ENCODE measurements at places on chromosomes 6 and 20.

GRCh38 chr20:47213966-47214365 is 142.5 kb downstream of the ZMYND8 start:
- no peak for DNase-seq

DNA sequence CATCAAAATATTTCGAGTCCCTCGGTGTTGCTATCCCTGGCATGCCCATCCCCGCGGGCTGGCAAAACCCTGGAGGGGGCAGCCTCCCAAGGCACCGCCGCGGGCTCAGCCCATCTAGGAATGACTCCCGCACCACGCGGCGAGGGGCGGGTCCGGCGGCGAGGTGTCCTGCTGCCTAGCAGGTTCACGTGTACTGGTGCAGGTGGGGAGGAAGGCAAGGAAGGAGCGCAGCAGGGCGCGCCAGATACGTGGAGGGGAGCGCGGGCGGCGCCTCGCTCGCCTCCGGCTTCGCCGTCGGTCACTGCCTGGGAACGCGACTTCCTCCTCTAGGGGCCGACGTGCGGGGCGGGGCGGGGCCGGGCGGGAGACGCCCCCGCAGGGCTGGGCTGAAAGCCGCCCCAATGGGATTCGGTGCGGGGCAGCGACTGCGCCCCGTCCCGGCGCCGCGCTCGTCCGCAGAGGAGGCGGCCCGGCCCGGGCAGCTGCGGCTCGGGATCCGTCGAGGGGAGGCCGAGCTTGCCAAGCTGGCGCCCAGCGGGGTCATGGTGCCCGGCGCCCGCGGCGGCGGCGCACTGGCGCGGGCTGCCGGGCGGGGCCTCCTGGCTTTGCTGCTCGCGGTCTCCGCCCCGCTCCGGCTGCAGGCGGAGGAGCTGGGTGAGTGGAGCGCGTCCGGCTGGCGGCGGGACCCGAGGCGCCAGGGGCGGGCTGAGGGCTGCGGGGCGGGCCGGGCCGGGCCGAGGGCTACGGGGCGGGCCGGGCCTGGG is at the start of gene DCBLD1:
TSS of gene DCBLD1 (plus strand) at position 435 of the 764 bp plus-strand sequence. CDS start at position 543, 108 bp downstream.
- peak; percentile 55 for DNase-seq

DNA sequence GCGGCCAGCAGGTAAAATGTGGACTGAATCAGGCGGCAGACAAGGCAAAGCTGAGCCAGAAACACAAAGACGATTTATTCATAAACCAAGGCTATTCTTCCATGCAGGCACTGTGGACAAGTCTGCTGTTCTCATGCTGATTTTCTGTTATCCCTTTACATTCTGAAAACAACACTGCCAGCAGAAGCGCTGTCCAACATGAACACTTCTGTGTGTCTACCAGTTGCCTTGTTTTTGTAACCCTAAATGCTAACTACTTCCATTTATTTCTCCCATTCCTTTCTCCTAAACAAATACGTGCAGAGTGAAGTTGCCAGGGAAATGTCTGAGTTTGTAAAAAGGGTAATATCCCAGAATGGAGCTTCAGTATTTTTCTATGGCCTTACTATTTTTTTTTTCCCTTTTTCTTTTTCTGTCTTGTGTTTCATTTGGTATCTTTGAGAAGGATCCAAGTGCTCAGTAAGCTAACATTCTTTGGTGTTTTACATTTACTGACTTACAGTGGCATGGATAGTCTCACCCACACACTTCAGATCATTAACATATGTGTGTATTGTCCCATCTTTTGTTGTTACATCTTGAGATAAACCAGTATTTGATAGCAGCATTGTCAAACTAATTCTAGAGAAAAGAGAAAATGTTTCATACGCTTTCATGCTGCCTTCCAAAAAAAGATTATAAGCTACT is 1308.9 kb upstream of the MAP3K7 start:
- no peak for DNase-seq

DNA sequence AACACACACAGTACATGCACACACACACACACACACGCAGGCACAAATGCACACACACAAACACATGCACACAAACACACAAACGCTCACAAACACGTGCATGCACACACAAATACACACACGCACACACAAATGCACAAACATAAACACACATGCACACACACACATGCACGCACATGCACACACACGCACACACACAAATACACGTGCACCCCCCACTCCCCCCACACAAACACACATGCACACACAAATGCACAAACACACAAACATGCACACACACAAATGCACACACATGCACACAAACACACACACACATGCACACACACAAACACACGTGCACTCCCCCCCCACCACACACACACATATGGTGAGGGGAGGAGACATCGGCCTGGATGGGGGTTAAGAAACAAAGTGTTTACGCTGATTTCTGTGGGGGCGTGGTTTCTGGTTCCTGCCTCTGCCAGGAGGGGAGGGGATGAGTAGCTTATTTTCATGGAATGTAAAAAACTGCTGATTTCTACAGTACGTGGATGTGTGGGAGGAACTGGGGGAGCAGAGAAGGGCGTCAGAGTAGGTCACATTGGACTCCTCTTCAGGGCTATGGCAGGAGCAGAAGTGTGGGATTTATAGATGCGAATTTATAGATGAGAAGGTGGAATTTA is 607.2 kb downstream of the QKI start:
- DNase-seq: no peak

DNA sequence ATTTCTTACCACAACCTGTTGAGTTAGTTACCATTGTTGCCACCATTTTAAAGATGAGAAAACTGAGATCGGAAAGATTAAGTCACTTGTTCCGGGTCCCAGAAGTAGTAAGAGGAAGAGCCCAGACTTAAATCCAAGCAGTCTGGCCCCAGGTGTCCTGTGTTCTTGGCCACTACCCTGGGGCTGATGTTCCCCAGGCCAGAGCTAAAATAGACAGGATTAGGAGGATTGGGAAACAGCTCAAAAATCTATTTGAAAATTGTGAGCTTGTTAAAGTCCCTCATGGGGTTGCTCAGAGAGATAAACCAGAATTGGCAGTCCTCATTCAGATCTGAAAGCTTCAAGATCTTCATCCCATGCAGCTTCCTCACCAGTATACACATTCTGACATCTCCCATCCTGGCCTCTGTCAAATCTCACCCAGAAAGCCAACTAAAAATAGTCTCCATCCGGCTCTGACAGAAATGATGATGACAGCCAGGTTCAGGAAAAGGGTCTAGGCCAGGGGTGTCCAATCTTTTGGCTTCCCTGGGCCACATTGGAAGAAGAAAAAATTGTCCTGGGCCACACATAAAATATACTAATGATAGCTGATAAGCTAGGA is 62.0 kb downstream of the GFOD1 start:
- no peak for DNase-seq

DNA sequence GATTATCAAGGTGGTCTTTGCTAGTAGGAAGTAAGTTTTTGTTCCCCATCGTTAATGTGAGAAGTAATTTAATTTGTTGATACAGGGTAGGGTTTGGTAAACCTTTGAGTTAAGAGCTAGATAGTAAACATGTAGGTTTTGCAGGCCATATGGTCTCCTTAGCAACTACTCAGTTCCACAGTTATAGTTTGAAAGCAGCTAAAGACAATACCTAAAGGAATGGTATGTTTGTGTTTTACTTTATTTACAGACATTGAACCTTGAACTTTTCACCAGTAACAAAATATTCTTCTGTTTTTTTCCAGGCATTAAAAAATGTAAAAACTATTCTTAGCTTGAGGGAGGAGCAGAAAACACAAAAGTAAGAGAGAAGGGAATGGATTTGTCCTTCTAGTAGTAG is 1.7 kb downstream of the CAP2 start:
- DNase-seq: no peak

GRCh38 chr20:54228841-54229240 is 21.0 kb downstream of the PFDN4 start:
- DNase-seq: no peak

GRCh38 chr20:1304710-1305515 is 24.0 kb downstream of the SDCBP2 start:
- no peak for DNase-seq

DNA sequence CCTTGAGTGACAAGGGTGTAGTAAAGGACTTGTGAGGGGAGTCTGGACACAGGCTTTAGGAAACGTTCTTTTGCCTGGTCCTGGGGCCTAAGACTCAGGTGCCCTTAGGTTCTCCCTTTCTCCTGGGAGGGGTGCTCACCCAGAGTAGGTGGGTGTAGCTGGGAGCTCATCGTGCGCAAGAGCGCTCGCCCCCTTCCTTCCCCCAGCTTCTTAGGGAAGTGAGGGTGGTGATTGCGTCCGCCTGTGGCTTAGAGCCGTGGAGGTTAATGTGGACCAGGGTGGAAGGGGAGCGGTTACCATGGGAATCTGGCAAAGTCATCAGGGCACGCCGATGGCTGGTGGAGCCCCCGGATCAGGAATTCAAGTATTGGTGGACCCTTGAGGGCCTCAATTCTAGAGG is 3.3 kb upstream of the AARS2 start:
- no peak for DNase-seq

GRCh38 chr20:49583669-49584417 is 15.9 kb upstream of the PTGIS start:
- no peak for DNase-seq

DNA sequence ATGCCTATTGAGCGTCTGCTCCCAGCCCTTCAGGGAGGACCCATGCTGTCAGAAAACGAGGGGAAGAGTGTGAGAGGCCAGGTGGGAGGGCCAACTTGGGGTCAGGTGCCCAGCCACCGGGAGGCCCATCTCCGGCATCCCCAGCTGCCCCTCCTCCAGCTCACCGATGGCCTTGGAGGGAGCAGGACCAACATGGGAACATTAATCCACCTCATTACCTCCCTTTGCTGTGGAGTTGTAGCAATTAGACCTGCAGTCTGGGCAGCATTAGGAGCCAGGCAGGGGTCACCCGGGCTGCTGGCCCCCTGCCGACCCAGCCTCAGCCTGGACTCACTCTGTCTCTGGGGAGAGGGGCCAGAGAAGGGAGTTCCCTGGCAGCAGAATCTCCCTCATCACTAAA is 25.1 kb downstream of the DLGAP4 start:
- DNase-seq: no peak

DNA sequence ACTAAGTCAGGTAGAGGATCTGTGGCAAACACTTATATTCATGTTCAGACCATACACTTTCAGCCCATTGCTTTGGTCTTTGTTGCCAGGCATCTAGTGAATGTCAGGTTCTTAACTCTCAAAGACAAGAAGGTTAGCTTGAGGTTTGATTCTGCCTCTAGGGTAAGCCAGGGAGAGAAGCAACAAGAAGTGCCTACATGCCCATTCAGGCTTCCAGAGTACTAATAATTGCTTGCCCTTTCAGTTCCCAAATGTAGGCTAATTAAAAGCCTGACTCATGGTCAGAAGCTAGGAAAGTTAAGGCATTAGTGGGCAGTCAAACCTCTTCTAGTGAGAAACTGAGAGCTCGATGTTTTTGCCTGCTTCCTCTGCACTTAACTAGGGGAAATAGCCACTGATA is 492.4 kb downstream of the PKHD1 start:
- DNase-seq: no peak

- no peak for DNase-seq
These were observed 179.5 kb upstream of the SOX4 start for GRCh38 chr6:21414065-21414464.

DNA sequence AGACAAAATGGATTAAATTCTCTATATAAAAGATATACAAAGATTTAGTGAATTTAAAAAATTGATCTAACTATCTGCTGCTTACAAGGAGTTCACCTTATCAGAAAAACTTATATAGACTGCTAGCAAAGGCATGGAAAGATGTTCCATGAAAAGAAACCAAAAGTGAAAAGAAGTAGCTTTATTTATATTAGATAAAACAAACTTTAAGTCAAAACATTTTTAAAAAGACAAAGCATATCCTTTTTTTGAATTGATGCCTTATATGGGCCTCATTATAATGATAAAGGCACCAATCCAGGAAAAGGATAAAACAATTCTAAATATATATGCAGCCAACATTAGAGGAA is 334.2 kb downstream of the MEI4 start:
- DNase-seq: no peak

- no peak for DNase-seq
These were observed 8.8 kb downstream of the TENT5A start for GRCh38 chr6:81743649-81744048.

GRCh38 chr20:48286601-48287000 is 501.3 kb upstream of the SULF2 start:
- DNase-seq: no peak

DNA sequence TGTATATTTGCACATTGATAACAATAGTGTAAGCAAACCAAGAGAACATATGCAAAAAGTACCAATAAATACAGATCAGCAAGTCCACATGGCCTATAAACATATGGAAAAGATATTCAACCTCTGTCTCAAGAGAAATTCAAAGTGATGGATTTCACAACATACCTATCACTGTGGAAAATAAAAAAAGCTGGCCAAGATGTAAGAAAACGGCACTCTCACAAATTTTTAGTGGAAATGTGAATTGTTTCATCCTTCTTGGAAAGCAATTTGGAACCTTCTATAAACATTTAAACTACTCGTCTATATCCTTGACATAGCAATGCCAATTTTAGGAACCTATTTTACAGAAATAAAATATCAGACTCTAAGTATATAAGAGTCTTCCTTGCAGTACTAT is 559.8 kb downstream of the QKI start:
- DNase-seq: no peak

DNA sequence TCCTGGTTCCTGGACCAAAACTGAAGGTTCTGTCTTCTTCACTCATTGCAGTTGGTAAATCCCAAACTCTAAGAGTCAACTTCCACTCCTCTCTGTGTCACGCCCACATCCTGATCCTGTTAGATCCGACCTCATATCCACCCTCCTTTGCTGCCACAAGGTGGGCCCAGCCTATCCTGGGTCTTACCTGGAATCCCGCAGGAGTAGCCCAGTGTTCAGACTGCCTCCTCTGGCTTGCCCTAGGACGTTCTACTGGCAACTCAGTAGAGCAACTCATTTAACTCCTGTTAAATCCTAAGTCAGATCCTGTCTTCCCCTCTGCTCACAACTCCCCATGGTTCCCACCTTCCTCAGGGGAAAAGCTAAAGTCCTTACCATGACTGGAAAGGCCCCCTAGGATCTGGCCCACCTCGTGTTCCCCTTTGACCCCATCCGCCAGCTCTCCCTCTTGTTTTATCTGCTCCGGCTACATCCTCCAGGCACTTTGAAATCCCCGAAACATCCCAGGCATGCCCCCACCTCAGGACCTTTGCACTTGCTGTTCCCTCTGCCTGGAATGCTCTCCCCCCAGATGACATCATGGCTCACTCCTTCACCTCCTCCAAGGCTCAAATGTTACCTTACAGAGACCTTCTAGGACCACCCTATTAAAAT is 43.9 kb downstream of the TFEB start:
- DNase-seq: no peak
